ENCODE measurements at places on chromosomes 1 and 21. TPM values are rescaled to one million over a fixed set of nuclear protein-coding genes. Genes with fewer than 3 reads are reported as not detected.

Gene ABCA4
- total RNA-seq = 0.20 TPM

- peak; percentile 58 for DNase-seq
These were observed 37.4 kb downstream of the RUNX1 start for GRCh38 chr21:35011681-35012080.

GRCh38 chr1:154624746-154625643, 17.0 kb upstream of the ADAR start:
- DNase-seq = peak; percentile 97

GRCh38 chr1:228356897-228357680, 49.5 kb downstream of the TRIM11 start:
- DNase-seq = no peak

- DNase-seq = peak; percentile 16
These were observed 736 bp downstream of the KCNC4 start for GRCh38 chr1:110210604-110211495.
